Stimulated activated CD4-positive, alpha-beta T cell treated with anti-CD3 and anti-CD28 coated beads, Interleukin-4, amount 100 ng/mL, for 1 hour (primary cell): ENCODE measurements at places on chromosomes 11 and 22.
A peak's percentile ranks its signal among the peaks of the same experiment; 100 is the strongest.

- DNase-seq: no peak
Measured at GRCh38 chr11:94322501-94322900, 18.1 kb downstream of the IZUMO1R start.

- DNase-seq: no peak
Measured at GRCh38 chr11:57343825-57344224, 5.7 kb downstream of the P2RX3 start.

DNA sequence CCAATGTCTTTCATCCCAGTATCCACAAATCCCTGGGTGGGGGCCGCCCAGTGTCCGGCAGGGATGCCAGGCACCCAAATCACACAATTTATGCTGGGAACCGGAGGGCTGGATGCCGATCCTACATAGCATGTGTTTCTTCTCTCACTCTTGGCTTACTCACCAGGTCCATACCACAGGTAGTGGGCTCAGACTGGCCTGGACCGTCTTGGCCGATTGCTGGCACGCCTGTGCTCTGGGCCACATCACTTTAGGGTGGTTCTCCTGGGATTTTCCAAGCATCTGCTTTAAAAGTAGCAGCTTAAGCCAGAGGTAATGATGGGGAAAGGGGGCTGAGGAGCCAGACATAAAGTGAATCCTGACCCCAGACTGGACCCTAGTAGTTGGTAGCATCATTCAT is 22.6 kb upstream of the ALDH3B2 start:
- DNase-seq: no peak

- DNase-seq: no peak
Measured at GRCh38 chr22:36162127-36163034, 1.8 kb upstream of the APOL3 start.

DNA sequence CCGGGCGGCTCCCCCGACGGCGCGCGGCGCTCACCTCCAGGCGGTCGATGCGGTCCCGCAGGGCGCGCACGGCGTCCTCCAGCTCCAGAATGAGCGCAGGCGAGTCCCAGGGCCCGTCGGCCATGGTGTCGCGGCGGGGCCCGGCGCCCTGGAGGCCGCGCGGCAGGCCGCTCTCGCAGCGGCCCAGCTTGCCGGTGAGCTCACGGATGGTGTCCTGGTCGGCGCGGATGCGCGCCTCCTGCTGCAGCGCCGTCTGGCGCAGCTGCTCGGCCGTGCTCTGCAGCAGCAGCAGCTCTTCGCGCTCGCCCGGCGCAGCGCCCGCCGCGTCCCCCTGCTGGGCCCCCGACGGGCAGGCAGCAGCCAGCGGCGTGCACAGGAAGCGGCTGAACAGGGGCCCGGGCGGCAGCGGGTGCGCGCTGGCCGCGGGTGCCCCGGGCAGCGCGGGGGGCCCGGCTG is 599 bp downstream of the NPTXR start:
- DNase-seq: peak; percentile 59

DNA sequence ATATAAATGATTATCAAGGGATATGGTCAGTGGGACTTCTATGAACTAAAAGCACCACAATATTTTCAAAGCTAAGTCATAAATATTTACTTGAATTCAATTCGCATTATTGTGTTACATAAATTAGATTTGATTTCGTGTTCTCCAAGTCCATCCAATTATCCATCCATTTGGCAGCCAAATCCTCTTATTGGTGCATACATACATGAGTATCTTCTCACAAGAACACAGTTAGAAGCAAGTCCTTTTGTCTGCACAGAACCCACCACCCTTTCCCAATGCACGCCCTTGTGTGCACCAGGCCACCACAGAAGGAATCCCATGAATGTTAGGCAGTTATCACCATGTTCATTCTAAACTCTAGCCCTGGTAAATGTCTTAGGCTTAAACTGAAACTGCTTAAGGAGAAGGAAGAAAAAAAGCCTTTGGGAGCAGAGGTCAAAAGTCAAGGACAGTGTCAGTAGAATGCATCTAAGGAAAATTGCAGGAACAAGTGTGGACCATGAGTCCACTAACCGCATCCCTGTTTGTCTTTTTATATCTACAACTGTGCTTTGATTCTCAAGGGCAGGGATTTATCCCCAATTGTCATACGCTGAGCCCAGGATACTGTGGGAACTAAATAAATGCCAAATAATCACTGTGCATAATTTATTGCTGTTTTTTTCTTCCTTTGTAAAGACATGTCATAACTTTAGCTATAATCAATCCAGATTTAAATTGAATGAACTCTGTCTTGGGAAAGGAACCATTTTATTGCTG is 108.2 kb upstream of the DDI1 start:
- no peak for DNase-seq

DNA sequence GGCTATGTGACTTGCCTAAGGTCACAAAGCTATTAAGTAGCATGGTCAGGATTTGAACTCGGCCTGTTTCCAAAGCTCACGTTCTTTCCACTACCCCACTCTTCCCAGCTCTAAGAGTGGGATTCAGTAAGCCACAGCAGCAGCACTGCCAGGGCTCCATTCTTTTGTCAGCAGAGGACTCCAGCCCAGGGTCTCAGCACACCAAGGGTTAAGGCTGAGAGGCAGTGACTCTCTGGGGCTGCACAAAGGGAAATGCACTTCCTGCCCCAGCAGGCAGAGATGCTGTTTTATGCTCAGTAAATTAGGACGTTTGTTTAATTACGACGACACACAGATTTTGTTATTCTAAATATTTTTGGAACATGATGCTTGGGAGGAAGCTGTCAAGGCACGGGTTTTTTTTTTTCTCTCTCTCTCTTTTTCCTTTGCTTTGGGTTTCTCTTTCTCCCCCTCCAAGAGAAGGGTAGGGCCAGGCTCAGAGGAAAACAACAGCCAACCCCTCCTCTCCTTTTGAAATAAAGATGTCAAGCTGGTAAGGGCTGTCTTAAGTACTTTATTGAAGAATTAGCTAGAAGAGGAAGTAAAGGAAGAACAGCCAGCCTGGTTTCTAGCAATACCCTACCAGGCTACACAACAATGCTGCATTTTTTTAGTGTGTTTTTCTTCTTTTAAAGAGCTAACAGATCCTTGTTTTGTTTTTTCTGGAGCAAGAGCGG is 2.8 kb downstream of the MYH9 start:
- DNase-seq: peak; percentile 46

DNA sequence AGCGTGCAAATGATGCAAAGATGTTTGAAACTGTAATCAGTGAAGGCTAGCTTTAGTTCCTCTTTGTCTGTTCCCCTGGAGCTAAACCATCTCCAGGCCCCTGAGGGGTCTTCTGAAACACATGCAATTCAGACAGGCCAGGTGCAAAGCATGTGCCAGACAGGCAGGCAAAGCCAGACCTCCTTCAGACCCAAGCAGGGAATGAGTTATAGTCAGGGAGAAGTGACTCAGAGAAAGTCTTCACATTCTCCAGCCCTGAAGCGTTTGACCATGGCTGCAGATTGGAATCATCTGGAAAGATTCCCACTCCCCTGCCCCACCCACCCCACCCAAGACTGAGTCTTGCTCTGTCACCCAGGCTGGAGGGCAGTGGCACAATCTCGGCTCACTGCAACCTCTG is 187.0 kb upstream of the ISX start:
- no peak for DNase-seq

- DNase-seq: no peak
Measured at GRCh38 chr11:34358258-34358727, 483 bp upstream of the ABTB2 start.

DNA sequence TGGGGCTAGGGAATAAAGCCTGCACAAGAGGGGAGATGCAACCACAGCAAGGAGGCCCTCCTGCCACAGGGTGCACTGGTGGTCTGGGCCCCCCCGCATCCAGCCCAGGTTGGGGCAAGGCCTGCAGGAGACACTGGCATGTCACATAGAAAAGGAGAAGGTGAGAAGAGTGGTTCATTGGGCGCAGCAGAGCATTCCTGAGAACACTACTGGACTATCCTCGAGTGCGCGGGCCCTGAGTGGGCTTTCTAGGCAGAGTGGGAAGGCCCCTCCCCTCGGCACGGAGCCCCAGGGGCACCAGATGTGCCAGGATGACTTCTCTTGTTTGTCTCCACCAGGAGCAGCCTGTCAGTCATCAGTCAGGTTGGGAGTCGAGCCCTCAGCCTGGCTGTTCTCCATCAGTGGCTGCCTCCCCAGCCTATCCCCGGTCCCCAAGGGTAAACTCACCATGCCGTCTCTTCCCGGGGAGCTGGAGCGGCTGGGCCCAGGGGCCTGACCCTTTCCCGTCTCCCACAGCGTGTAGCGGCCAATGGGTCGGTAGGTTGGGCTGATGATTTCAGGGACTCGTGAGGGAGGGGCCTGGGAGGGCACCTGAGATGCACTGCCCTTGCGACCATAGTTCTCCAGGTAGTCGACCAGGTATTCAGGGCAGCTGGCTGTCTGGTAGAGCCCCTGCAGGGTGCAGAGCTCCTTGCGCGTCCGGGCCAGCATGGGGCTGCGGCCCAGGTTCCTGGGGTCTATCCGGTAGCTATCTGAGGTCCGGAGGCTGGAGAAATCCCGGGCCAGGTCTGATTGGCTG is 9.0 kb downstream of the USP2 start:
- DNase-seq: no peak

DNA sequence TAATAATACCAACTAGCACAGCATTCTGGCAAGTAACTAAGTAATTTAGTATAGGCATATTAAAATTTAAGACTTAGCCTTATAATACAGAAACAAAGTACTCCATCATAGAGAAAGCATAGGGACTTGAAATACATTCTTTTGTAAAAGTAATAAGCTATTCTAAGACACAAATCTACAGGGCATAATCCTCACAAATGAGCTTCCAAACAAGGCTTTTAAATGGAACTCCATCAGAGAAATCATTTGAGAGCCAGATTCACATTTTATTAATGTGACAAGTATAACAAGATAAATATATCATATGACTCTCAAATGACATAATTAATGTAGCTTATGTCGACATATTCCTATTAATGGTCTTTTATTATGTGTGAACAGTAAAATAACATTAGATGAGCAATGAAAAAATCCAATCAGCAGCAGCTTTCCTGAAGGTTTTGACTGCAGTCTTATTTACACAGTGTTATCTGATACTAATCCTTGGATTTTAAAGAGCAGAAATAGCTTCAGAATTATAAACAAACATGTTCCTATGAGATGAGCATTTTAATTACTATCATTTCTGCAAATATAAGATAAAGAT is 241.4 kb downstream of the TTC28 start:
- no peak for DNase-seq

- DNase-seq: no peak
Measured at GRCh38 chr11:106959800-106960199, 58.5 kb downstream of the GUCY1A2 start.

DNA sequence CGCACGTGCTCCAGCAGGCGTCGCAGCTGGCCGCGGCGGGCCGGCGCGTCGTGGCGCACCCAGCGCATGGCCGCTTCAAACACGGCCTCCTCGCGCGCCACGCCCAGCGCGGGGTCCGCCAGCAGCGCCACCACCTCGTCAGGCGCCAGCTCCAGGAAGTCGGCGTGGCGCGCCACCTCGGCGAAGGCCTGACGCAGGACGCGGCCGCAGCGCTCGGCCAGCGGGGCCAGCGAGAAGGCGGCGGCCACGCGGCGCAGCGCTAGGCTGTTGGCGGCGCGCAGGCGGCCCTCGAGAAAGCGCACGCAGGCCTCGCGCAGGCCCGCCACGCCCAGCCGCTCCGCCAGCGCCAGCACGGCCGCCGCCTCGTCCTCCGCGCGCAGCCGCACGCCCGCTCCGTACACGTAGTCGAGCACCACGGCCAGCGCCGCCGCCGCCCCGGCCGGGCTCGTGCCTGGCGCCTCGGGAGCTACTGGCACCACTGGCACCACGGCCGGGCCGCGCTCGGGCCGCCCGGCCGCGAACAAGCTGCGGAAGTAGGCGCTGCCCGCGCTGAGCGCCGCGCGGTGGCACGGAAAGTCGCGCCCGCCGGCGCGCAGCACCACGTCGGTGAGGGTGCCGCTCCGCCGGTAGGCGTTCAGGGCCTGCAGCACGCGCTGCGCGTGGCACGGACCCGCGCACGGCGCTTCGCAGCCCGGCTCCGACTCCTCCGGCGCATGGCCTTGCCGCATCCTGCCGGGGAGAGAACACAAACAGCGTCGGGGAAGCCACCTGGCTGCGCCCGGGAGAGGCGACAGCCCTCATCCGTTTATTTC is 2.9 kb downstream of the KLHL35 start:
- peak; percentile 66 for DNase-seq

DNA sequence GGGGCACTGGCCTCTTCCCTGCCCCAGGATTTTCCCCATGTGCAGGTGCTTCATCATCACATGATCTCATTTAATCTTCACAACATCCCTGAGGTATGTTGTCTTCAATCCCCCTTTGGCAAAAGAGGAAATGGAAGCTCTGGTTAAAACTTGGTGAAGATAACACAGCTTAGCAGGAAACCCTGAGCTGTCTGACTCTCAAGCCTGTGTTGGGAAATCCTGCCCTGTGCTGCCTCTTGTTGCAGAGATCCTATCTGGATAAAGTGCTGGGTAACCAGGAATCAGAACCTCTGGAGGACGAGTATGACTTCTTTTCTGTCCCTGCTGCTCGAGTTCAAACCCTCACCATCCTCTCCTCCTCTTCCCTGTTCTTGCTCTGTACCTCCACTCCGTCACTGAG is 13.1 kb upstream of the E2F8 start:
- no peak for DNase-seq

- DNase-seq: no peak
Measured at GRCh38 chr11:129530154-129530895, 154.7 kb downstream of the BARX2 start.

DNA sequence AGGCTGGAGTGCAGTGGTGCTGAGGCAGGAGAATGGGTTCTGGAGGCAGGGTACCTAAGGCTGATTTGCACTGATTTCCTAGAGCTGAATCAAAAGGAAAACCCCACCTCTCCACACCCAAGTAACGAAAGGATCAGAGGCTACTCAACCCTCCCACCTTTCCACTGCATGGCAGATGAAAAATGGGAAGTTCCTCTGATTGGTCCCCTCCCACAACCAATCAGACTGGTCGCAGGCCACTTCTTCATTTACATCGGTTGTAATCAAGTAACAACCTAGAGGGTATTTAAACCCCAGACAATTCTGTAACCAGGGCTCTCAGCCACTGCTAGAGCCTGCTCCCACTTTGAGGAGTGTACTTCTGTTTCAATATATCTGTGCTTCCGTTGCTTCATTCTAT is 18.6 kb upstream of the PARVB start:
- DNase-seq: no peak

DNA sequence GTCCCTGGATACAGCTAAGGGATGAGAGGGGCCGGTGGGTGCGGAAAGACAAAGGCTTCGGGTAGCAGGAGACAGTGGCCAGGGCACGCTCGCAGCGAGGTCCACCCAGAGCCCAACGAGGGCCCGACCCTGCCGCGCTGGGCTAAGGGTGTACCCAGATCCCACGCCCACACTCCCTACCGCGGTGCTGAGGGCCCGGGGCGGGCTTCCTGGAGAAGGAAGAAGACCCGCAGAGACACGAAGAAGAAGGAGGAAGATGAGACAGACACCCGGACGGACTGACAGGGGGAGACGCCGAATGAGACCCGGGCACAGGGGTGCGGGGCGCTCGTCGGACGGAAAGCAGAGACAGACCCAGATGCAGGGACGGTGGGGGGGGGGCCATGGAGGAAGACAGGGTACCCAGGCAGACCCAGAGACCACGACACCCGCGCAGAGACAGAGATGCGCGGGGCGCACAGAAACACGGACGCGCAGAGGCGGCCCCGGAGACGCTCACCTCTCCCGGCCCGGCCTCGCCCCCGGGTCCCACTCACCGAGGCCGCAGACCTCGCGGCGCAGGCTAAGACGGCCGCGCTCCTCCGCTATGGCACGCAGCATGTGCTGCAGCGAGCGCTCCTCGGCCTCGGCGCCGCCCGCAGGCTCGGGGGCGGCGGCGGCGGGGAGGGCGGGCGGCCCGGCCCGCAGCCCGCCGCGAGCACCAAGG is 437 bp downstream of the KIAA0930 start:
- no peak for DNase-seq

- DNase-seq: no peak
Measured at GRCh38 chr11:45817191-45817590, 12.2 kb downstream of the SLC35C1 start.

- DNase-seq: no peak
Measured at GRCh38 chr22:43878831-43879550, 12.8 kb downstream of the PNPLA5 start.
